NCI-H82 (cell line): ENCODE measurements at places on chromosomes 5 and 9.
A peak's percentile ranks its signal among the peaks of the same experiment; 100 is the strongest.

GRCh38 chr5:80083101-80083890, 48.1 kb downstream of the THBS4 start:
- DNase-seq = peak; percentile 82

GRCh38 chr5:73280821-73281746, 108.1 kb downstream of the TMEM174 start:
- DNase-seq = peak; percentile 29

- no peak for DNase-seq
Measured at GRCh38 chr9:87792831-87793288, 66.9 kb downstream of the CTSL start.

GRCh38 chr5:92471861-92472260, 1088.7 kb upstream of the ARRDC3 start:
- DNase-seq = no peak

DNA sequence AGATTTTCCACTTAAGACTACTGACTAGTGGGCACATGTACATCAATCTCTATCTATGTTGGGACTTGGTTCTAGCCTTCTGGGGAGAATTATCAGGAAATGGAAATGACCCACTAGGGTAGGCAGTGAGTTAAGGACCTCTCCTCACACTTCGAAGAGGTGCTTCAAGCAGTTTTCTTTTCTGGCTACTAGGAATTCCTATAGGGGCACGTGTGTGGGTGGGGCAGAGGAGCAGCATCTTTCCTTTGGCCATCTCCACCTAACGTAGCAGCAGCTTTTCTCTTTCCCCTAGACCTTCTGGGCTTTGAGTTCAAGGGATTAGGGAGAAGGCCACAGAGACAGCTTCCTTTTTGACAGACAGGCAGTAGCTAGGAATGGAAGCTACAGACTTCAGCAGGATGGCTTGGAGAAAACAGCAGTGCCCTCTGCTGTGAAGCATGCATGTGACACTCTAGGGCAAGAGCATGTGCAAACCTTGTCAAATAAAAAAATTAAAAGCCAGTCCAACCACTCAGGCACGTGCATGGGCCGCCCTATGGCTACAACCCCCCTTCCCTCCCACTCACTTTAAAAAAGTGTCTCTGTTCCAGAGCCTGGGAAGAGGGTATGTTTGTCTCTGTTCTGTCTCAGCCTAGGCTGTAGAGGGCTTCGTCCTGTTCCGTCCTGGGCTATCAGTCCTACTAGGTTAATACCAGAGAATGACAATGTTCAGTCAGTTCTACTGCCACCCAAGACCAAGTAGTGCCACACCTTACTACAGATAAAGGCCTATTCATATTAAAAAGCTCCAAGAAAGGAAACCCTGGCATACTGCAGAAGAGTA, 8.7 kb upstream of the GFRA3 start:
- peak; percentile 80 for DNase-seq
